RPMI7951 (cell line): ENCODE measurements at places on chromosomes 13 and 19.

- no peak for DNase-seq
Measured at GRCh38 chr19:13860679-13861391, 16.1 kb upstream of the NANOS3 start.

- no peak for DNase-seq
Measured at GRCh38 chr13:28651810-28652401, 7.0 kb upstream of the POMP start.

DNA sequence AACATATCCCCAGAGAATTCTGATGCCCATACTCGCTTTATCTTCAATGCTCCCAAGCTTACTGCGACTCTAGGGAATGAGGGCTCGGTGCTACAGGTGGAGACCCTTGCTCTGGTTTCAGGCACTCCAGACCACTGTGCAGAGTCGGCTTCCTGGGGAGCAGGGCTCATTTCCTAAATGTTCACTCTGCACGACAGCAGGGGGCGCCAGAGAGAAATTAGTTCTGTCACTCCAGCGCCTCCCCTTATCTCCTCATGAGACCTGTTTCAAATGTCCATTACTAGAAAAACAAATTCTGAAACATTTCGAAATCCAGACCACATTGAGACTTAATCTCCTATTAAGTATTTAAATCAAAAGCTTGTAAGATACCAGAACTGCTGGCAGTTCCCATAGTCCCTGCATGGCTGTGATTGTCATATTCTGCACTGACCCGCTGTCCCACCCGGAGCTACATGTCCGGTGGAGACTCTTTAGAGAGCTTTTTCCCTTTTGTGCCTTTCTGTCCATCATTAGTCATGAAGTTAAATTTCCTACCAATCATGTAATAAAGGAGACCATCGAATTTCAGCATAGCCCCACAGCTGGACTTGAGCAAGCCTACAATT lies 22.4 kb downstream of the EPSTI1 start:
- peak; percentile 65 for DNase-seq

- DNase-seq: no peak
Measured at GRCh38 chr19:58450856-58451357, 515 bp upstream of the ZNF324B start.

- DNase-seq: no peak
Measured at GRCh38 chr13:39988351-39988750, 332.9 kb downstream of the COG6 start.

GRCh38 chr19:35290381-35291127 lies 1.4 kb upstream of the MAG start:
- DNase-seq: no peak

DNA sequence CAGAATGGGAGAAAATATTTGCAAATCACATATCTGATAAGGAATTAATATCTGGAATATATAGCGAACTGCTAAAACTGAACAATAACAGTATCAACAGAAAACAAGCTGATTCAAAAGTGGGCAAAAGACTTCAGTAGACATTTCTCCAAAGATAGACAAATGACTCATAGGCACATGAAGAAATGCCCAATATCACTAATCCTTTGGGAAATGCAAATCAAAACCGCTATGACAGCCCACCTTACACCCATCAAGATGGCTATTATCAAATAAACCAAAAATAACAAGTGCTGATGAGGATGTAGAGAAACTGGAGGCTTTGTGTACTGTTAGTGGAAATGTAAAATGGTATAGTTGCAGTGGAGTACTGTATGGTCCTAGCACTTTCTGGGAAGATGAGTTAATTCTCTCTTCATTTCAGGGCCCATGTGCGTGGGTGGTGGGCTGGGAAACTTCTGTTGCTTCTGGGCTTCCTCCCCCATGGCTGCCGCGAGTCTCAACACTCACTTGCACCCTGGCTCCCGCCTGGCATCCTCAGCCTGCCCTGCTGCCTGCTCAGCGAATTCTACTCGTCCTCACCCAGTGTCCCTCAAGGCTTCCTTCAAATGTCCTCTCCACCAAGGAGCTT lies 12.4 kb upstream of the GJA3 start:
- DNase-seq: no peak

DNA sequence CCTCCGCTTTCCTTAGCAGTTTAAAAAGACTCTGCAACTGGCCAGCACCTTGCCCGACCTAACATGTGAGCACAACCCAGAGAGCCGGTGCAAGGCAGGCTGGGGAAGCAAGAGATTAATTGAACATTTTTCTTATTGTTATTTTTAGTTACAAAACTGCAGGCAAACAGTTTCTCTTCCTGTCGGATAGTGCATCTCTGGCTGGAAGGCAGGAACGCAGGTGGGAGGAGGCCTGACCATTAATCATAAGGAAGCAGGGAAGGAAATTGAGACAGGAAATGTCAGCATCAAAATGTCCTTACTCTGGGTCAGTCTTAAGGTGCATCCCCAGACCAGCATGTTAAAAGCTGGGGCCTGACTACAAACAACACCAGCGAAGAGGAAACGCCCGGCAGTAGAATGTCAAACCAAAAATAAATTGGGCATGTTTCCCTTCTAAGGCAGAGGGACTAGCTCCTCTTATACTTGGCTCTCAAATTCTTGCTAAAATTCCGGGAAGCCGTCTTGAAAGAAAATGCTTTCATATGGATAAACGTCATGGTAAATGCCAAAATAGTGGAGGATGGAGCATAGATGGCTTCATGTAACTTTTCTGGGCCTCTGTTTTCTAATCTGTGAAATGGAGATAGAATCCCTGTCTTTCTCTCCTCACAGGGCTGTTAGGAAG lies 226.8 kb downstream of the RAP2A start:
- no peak for DNase-seq

DNA sequence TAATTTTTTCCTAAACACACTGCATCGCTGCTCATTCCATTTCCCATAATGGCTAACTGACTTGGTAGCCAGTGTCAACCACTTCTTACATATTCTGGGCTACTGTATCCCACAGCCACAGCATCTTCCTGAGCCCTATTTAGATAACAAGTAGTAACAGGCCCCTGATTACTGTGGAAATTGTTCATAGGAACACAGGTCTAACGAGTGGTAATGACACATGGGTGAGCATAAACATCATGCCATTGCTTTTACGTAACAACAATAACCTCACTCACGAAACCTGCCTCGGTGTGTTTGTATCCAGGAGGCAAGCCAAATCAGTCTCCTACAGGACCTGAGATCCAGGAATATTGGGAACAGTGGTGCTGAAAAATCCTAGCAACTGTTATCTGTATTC lies 438.6 kb downstream of the KLF5 start:
- DNase-seq: no peak

- DNase-seq: no peak
Measured at GRCh38 chr13:93784191-93784590, 557.6 kb downstream of the GPC6 start.

- no peak for DNase-seq
Measured at GRCh38 chr13:106996867-106997618, 429.1 kb upstream of the ARGLU1 start.

- no peak for DNase-seq
Measured at GRCh38 chr13:34335014-34336007, 517.4 kb downstream of the RFC3 start.

DNA sequence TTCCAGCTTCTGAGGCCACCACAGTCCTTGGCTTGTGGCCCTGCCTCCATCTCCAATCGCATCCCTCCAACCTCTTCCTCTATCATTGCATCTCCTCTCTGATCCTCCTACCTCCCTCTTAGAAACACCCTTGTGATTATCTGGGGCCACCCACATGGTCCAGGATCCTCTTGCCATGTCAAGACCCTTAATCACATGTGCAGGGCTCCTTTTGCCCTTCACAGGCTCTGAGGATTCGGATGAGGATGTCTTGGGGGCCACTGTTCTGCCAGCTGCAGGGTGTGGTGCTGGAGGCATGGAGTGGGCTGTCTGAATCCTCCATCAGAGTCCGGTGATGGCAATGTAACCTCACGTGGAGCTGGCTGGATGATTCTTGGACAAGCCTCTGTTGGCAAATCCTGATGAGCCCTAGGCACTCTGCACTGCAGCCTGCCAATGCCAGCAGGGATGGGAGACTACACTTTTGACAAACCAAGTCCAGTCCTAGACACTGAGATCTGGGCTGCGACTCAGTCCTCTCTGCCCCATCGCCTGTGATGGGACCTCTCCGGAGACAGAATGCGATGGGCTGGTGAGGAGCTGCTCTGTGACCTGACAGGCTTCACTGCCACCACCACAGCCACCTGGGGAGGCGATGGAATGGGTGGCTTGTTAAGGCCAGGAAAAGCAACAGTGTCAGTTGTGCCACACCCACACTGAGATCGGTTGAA lies 61.2 kb downstream of the CCDC70 start:
- no peak for DNase-seq
